ENCODE measurements at places on chromosomes 2 and 18.

DNA sequence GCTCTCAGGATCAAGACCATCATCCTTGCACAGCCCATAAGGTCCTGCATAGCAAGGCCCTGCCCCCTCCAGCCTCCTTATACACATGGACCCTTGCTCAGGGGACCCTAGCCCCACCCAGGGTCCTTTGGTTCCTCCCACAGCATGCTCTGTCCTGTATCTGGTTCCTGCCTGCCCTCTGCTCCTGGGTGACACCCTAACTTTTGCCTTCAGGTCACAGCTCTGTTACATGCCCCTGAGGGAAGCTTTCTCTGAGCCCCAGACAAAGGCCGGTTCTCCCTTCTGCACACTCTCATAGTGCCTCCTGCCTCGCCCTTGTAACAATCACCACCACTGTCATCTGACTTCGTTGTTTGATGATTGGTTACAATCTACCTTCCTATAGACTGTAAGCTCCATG is 204.8 kb downstream of the SMAD2 start:
- H3K36me3 ChIP-seq = no peaks in the 10 kb centered on the region
- no peak overlapping the region for H3K27ac ChIP-seq
- no peaks in the 10 kb centered on the region for H3K4me1 ChIP-seq
- no peak overlapping the region for H3K4me3 ChIP-seq

DNA sequence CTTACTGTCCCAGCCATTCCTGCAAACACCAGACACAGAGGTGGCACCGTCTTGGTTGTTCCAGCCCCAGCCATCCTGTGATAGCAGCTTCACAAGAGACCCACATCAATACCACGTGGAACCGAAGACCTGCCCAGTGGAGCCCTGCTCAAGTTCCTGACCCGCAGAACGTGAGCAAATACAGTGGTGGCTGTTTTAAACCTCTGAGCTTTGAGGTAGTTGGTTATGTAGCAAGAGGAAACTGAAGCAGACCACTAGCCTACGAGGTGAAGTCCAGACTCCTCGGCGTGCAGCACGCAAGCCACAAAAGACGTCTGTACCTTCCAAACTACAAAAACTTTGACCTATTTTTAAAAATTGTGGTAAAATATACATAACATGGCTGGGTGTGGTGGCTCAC is 96.1 kb upstream of the ODC1 start:
- peaks cover 35% of the 10 kb centered on the region for H3K27me3 ChIP-seq
- no peak overlapping the region for H3K4me3 ChIP-seq
- no peak overlapping the region for H3K27ac ChIP-seq
- peak; percentile 27 for DNase-seq
- H3K36me3 ChIP-seq = no peaks in the 10 kb centered on the region
- peaks cover 21% of the 10 kb centered on the region for H3K4me1 ChIP-seq

- DNase-seq = peak; percentile 42
- no peaks in the 10 kb centered on the region for H3K27me3 ChIP-seq
- H3K4me3 ChIP-seq = peak overlapping the region; percentile 22
- no peaks in the 10 kb centered on the region for H3K36me3 ChIP-seq
Observed at GRCh38 chr2:39127973-39128372, 7.1 kb upstream of the SOS1 start.

- no peaks in the 10 kb centered on the region for H3K36me3 ChIP-seq
- DNase-seq = no peak
- peaks cover 4% of the 10 kb centered on the region for H3K4me1 ChIP-seq
- H3K4me3 ChIP-seq = no peak overlapping the region
- H3K27ac ChIP-seq = no peak overlapping the region
Observed at GRCh38 chr2:38534746-38535403, 67.9 kb downstream of the HNRNPLL start.

DNA sequence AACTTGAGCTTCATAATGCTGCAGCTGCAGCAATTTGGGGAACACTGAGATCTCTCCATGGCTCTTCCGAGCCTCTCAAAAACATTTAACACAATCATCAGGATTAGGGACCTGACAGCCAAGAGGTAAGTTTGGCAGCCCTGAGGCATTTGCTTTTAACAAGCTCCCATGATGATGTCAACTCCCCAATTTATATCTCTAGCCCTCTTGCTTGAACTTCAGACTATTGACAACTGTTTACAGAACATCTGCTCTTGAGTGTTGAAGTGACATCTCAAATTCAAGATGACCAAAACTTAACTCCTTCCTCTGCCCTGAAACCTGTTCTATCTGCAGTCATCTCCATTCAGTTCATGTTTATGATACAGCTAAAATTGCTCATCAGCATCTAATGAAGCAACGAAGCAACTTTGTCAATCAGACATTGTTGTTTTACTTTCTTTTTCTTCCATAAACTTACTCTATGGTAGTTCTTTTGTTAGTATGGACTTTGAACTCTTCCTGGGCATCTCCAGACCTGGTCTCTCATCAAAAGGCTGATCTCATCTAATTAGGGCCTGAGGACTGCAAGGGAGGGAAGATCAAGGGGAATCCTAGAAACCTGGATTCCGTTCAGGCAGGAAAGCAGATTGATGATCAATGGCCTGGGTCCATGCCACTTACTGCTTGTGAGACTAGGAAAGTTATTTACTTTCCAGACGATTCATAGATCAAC is 48.1 kb downstream of the SEMA4F start:
- H3K27me3 ChIP-seq = no peaks in the 10 kb centered on the region
- no peak for DNase-seq
- H3K4me3 ChIP-seq = no peak overlapping the region
- H3K4me1 ChIP-seq = no peaks in the 10 kb centered on the region
- H3K36me3 ChIP-seq = no peaks in the 10 kb centered on the region
- H3K27ac ChIP-seq = no peak overlapping the region

DNA sequence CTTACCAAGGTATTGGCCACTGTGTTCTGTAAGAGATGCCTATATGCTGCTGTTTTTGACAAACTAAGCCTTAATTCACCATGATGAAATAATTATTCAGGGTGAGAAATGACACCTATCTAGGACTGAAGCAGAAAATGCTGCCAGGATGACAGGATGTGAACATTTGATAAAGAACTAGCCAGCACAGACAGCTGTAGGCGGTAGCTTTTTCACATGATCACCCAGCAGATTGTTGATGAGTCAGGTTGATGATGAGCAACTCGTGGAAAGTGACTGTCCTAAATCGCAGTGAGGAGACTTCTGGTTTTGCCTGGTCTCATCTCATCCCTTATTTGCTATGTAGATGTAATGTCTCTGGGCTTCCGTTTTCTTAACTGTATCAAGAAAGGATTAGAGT is 144.1 kb downstream of the PRPF40A start:
- H3K36me3 ChIP-seq = no peaks in the 10 kb centered on the region
- H3K4me3 ChIP-seq = no peak overlapping the region
- H3K27ac ChIP-seq = peak overlapping the region; percentile 37
- DNase-seq = peak; percentile 28
- H3K4me1 ChIP-seq = peaks cover 8% of the 10 kb centered on the region

DNA sequence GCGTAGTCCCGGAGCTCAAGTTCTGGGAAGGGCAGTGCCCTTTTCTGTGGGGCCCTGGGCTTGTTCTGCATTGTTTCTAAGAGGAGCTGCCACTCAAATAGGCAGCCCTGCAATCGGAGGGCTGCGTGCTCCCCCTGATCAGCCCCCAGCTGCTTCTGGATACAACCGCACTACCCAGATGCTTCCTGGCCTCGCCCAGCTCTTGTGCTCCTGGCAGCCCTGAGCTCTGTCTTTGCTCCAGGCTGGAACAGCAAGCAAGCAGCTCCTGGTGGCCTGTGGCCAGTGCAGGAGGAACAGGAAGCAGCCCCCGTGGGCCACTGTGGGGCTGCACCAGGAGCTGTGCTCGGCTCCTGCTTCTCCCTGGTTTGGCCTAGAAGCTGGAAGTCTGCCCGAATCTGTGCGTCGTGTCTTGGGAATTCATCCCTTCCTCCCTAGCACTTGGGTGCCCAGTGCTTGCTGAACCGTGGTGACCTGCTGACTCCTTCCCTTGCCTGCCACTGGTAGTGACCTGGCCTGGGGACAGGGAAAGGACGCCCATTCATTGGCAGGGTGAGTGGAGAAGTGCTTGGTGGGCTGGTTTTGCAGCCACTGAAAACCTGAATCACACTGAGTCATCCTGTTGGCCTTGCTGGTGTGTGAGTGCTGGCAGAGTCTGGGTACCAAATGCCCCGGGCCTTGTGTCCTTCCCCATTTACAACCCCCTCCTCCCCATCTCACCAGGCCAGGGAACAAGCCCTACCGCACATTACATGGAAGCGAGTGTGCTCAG is 27.3 kb upstream of the NTSR2 start:
- H3K4me3 ChIP-seq = no peak overlapping the region
- peaks cover 3% of the 10 kb centered on the region for H3K27me3 ChIP-seq
- peaks cover 10% of the 10 kb centered on the region for H3K4me1 ChIP-seq

DNA sequence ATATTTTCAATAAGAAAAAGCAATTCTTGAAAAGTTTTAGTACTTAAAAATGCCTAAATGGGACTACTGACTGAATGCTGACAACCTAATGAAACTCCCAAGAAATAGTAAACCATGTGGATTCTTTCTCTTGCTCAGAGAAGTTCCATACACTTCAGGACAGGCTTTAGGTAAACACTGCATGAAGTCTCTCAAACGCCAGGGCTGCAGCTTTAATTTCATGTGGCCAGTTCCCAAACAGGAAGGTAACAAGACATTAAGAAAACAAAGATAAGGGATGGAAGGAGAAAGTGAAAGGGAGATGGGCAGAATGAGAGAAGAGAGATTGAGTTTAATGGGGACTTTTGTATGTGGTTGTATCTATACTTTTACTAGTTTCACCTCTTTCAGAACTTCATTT is 734.7 kb upstream of the PKDCC start:
- no peak overlapping the region for H3K27ac ChIP-seq
- no peaks in the 10 kb centered on the region for H3K27me3 ChIP-seq
- no peaks in the 10 kb centered on the region for H3K36me3 ChIP-seq
- H3K4me3 ChIP-seq = no peak overlapping the region
- DNase-seq = no peak
- no peaks in the 10 kb centered on the region for H3K4me1 ChIP-seq

DNA sequence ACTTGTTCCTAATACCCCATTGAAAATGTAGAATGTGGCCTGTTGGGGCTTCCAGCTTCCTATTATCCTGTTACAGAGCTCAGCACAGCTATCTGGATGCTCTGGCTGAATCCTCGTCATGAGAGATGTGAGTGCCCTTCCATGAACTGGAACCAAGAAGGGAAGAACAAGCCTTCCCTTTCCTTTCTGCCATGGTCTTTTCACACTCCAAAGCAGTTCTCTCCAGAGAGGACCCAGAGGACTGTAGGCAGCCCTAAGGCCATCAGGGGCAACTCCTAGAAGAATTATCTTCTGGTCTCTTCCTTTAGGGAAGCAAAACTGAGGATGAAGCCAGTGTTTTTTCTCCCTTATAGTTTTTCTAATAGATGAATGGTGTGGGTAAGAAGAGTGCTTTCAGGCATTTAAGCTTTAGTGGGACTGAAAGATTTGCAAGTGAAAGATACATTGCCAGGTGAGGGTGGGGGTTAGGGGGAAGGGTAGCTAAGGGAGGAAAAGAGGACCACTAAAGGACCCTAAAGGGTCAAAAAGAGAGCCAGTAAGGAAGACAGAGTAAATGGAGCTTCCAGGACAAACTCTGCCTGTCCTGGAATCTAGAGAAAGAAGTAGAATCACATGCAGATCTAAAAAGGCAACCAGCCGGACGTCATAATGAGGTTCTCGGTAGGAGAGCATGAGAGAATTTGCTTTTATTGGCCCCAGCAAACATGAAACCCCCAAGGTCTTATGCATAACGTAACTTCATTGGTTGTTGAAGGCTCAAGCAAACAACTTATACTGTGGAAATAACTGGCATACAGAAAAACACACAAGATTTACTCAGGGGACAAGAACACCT is 12.4 kb upstream of the XPO1 start:
- no peaks in the 10 kb centered on the region for H3K4me1 ChIP-seq
- H3K27me3 ChIP-seq = no peaks in the 10 kb centered on the region
- DNase-seq = no peak
- H3K36me3 ChIP-seq = no peaks in the 10 kb centered on the region

- no peak overlapping the region for H3K4me3 ChIP-seq
- H3K27ac ChIP-seq = no peak overlapping the region
- no peaks in the 10 kb centered on the region for H3K4me1 ChIP-seq
- H3K36me3 ChIP-seq = no peaks in the 10 kb centered on the region
- no peak for DNase-seq
Observed at GRCh38 chr2:236402033-236402790, 138.0 kb upstream of the ASB18 start.

- H3K4me1 ChIP-seq = peaks cover 78% of the 10 kb centered on the region
- H3K27me3 ChIP-seq = no peaks in the 10 kb centered on the region
- DNase-seq = no peak
Observed at GRCh38 chr2:134135793-134136192, 118.1 kb upstream of the MGAT5 start.

DNA sequence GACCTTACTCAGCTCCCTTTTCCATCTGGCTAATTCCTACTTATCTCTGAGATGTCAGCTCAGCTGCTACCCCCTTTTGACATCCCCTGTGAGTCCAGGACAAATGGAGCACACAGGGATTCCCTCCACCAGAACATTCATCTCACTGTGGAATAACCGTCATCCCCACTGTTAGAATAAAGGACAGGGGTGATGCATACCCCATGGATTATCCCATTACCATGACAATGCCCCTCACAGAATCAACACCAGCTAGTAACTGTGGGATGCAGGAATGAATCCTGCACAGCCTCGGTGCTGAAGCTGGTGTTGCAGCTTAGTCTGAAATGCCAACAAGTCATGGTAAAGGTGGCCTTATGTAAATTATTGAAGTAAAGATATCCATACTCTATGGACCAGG is 624.8 kb upstream of the RAB6C start:
- no peaks in the 10 kb centered on the region for H3K4me1 ChIP-seq
- no peak overlapping the region for H3K27ac ChIP-seq
- H3K4me3 ChIP-seq = no peak overlapping the region

DNA sequence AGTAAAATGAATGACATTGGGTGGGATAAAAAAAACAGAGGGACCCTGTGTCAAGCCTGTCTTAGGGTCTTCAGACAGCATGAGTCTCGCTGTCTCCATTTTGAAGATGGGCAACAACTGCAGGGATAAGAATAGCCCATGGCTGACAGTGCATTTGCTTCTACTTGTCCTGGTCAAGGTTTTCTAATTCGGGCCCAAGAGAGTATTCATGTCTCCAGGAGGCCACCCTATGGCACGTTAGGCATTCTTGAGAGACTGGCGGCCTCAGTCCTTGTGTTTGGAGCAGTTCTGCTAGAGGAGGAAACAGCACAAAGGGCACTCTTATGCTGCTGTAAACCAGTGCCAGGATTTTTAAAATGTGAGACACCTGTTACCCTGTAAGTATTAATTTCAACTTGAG is 9.5 kb upstream of the MYL1 start:
- H3K27ac ChIP-seq = no peak overlapping the region
- H3K27me3 ChIP-seq = no peaks in the 10 kb centered on the region
- no peaks in the 10 kb centered on the region for H3K4me1 ChIP-seq
- no peaks in the 10 kb centered on the region for H3K36me3 ChIP-seq
- no peak for DNase-seq
- no peak overlapping the region for H3K4me3 ChIP-seq

DNA sequence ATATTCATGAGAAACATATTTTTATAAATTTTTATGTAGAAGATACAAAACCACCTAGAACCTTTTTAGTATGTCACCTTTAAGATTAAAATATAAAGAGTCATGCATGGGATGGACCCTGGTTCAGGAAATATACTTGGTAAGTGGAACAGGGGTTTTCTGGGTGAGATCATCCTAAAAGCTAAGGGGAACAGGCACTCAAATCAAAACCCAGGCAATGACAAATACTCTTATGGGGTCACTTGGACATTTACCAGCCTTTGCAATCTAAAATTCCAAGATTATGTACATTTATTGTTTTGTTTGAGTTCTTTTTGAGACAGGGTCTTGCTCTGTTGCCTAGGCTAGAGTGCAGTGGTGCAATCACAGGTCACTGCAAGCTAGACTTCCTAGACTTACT is 65.8 kb downstream of the SGPP2 start:
- peaks cover 1% of the 10 kb centered on the region for H3K27me3 ChIP-seq
- no peak overlapping the region for H3K27ac ChIP-seq
- no peak overlapping the region for H3K4me3 ChIP-seq
- no peaks in the 10 kb centered on the region for H3K36me3 ChIP-seq
